ENCODE measurements at places on chromosomes 4 and X.

DNA sequence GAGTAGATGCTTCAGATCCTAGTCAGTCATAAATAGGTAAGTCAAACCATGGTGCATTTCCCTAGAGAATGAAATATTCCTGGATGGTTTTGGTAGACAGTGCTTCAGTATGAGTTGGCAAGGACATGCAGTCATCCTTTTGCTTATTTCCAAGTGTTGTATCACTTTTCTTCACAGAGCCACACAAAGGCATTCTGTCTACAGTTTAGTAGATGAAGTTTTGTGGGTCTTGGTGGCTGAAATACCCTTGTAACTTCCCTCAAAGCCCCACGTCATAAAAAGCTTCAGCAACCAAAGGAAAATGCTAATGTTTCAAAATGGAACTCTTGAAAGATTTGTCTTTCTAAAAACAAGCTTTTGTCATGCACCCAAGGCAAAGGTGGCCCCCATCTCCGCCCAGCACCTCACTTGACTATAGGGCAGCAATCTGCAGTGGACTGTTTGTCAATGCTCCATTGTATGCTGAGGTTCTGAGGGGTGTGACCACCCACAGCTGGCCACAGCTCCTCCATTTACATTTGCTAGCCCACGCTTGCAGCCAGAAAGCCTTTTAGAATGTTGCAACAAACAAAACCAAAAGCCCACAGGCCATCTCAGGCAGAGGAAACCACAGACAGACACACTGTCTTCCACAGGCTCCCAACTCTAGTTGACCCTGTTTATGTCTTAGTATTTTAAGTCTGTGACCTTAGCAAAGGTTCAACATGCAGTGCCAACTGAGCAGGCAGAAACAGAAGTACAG is 87.1 kb upstream of the FAM9C start:
- DNase-seq: no peak

GRCh38 chr4:168021666-168022065 is 70.7 kb upstream of the ANXA10 start:
- no peak for DNase-seq

- DNase-seq: no peak
These were observed 8.1 kb downstream of the MBNL3 start for GRCh38 chrX:132480581-132481203.

- no peak for DNase-seq
These were observed 122.7 kb downstream of the ZNF518B start for GRCh38 chr4:10334506-10335028.

DNA sequence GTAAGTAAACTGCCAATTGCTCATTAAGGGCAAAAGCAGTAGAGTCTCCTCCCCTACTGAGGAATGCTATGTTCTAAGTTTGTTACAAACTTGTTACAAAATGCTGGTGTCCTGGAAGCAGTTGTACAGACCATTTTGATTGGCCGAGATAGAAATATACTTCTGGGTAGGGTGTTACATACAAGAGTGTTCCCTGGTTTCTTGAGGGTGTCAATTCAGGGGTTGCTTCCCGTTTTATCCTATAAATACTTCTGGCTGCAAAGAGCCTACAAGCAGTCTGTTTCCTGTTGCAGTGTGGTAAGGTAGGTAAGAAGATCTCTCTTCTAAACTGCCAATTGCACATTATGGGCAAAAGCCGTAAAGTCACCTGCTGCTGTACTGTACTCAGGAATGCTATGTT is 5.7 kb downstream of the TRPC5OS start:
- DNase-seq: no peak

DNA sequence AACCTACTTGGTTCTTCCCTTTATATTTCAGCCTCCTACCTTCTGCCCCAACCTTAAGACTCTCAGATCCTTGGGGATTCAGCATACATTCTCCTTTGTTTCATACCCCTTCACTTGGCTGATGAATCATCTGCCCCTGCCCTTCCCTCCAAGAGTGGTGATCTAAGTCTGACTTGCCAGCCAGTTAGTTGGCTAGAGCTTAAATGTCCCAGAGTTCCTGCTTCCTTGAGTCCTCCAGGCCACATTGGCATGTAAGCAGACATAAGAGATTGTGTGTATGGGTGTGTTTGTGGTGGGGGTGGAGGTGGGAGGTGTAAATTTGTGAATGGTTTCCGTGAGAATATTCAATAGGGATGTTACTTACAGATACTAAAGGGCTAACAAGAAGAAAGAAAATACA is 3.7 kb upstream of the TEX13D start:
- no peak for DNase-seq

- peak; percentile 23 for DNase-seq
These were observed 48.2 kb upstream of the H2AZ1 start for GRCh38 chr4:99998062-99998867.

- DNase-seq: no peak
These were observed 688.1 kb downstream of the TRAM1L1 start for GRCh38 chr4:116397291-116397690.

DNA sequence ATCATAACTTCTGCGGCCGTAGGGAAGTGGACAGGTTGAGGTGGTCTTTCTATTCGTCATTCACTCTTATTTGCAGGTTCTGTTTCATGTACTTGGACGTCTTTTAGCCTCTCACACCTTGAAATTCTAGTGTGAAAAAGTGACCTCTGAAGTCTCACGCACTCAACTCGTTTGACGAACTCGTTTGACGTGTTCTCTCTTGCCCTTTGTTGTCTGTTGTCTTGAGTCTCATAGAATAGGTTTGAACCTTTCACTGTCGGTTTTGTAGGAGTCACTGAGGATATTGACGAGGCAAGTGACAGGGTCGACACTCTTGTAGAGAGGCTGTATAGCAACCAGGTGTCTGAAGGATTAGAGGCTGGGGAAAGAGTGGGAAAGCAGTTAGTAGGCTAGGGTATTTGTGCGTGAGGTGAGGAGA is 1.1 kb upstream of the PGRMC2 start:
- no peak for DNase-seq

DNA sequence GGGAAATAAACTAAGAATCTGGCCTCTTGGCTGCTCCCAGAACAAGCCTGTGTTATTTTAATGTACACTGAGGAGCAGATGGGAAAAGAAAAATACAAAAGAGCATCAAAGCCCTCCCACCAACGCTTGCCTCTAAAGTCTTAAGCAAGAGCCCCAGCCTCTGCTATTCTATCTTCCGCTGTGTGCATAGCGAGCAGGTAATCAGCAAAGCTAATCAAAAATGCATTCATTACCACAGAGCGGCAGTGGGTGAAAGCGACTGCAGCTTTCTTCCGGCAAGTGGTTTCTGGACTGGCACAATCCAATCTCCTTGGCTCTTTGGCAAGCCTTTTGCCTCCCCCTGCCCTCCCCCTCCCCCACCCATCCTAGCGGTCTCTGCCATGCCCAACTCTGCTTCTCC is 13.5 kb upstream of the GRIA3 start:
- no peak for DNase-seq

DNA sequence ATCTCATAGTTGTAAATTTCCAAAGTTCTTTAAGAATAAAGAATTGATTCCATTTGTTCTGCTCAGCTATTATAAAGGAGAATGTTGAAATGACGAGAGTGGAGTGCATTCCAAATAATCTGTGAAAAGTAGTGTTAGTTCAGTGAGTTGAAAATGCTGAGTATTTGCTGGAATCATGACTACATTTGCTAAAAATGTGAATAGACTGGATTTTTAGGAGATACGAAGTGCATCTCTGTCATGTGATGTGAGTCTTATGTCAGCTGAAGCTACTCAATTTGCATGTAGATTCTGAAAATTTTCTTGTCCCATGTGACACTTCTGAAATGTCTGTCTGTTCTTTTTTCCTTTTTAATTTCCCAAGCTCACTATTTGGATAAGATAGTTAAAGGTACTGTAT is 206.0 kb downstream of the DCTD start:
- no peak for DNase-seq

DNA sequence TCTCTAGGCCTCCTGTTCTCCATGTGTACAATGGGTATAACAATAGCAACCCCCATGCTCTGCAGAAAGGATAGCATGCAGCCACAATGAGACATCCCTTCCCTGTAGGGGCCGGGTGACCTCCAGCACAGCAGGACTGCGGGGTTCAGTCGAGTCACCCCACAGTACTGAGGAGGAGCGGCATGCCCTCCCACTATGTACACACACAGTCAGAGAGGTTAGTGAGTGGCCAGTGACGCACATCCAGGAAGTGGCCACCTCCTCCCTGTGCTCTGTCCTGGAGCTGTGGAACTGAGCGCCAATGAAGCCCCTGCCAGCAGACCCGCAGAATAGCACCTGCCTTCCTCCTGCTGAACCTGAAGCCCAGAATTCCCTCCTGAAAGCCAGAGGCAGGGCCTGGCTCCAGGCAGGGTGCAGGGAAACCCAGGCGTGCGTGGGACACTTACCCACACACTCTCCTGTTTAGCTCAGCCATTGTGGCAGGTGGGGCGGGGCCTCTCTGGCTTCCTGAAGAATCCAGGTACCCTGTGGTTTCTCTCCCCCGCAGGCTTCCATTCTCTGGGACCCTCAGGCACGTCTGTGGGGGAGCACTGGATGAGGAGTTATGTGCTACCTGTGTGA is 50.0 kb downstream of the WFS1 start:
- DNase-seq: no peak

GRCh38 chr4:72358483-72358882 is 210.5 kb downstream of the ADAMTS3 start:
- no peak for DNase-seq

DNA sequence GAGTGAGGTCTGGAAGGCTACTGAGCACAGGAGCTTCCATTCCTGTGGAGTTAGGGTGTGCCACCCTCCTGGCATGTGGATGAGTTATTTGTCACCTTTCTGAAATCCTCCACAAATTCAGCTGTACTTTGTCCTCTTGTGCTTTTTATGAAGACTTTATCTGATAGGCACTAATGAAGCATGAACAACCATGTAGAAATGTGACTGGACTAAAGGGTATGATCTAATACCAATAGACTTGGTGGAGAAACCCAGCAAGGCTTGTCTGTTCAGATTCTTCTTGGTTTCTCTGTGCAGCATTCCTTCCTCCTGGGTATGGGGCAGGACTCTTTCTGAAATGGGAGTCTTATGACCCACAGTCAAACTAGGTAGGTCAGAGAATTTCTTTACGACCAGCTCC is 9.6 kb downstream of the NBDY start:
- DNase-seq: no peak

DNA sequence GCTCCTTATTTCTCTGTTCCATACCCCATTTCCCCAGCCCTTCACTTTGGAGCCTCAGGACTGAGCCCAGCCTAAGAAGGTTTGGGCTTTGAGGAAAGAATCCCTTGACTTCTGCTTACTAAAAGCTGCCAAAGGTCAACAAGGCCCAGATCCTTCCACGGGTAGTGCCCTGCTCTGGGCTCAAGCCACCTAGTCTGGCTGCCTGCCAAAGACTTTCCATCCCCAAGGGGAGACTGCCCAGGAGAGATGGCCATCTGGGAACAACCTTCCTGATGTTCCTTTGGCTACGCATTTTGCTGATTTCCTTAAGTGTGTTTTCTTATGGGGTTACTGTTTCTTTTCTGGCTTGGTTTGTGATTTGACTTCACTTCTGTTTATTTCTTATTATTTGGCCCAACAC is 49.8 kb upstream of the NDP start:
- DNase-seq: no peak

DNA sequence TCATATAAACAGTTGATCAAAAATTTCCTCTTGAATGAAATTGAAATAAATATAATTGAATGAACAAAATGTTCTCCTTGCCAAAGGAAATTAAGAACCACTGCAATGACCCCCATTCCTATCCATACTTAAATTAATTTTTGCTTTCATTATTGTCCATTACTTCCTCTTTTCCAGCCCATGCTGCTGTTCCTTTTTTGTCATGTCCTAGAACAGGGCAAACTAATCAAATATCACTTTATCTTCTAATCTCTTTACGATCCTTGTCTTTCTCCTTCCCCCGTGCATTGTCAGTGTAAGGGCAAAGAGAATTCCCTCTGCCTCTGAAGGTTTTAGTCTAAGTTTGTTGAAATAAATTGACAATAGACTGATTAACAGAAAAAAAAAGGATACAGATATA is 203.0 kb downstream of the CENPC start:
- DNase-seq: no peak

DNA sequence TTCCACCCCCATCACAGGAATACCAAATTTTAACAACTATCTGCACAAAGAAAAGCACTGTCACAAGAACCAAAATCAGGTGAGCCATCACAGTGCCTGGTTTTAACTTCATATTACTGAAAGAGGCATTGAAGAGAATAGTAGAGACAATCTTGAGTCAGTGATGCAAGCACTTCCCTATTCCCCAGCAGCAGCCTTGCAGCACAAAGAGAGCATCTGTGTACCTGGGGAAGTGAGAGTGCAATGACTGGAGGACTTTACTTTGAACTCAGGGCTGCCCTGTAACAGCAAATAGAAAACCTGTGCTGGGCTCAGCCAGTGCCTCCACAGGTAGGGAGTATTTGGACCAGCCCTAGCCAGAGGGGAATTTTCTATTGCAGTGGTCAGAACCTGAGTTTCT is 361.8 kb downstream of the TEX13C start:
- no peak for DNase-seq

GRCh38 chr4:65960751-65961150 is 290.5 kb upstream of the EPHA5 start:
- no peak for DNase-seq

DNA sequence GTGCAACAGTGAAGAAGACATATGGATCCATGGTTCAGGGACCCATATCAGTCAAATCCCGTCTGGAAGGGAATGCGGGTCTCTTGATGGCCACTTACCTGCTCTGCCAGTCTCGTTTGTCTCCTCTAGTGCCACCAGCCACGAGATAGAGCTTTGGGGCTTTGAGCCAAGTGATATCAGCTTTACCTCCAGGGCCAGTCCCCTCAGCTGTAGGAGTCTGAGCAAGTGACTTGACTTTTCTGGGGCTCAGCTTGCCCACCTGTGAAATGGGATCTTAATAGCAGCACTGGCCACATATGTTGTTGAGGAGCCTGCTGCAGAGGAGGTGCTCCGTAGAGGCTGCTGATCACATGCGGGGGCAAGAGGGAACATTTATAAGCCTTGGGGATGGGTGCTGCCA is 1.2 kb downstream of the SLC2A9 start:
- DNase-seq: no peak

DNA sequence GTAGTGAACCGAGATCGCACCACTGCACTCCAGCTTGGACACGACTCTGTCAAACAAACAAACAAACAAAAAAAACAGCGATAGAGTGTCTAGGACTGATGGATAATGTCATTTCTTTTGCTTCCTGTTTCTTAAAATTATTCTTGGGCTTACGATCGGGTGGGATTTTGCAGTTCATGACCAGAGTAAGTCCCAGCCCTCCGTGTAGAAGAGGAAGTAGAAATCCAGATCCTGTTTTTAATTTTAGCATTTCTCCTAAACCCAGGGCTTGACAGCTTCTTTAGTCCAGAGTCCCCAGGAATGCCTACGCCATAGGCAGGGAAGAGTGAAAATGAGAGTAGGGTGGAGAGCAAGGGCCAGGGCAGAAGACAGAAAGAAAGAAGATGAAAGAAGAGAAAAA is 94.3 kb downstream of the HPRT1 start:
- no peak for DNase-seq

DNA sequence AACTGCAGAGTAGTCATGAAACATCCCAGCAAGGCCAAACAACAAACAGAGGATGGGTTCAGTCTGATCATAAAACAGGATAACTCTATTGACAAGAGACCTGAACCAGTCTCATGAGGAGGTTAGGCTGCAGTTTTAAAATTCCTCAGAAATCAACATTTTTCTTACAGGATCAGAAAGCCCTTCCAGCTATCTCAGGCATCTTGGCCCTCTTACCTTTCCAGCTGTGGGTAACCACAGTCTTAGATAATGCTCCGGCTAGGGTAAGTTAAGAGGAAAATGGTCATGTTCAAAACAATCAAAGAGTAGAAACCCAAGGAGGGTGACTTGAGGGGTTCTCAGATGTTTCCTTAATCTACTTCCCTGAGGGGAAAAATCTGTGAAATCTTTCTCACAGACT is 5.1 kb downstream of the CTSO start:
- no peak for DNase-seq

GRCh38 chrX:116170511-116170910 is at the start of gene AGTR2:
Gene AGTR2 (plus strand): TSS chrX:116170744. CDS start chrX:116172281, 1,537 bp downstream.
- no peak for DNase-seq

Data from fibroblast of the conjunctiva (primary cell).